ENCODE measurements at places on chromosomes 4 and X.

DNA sequence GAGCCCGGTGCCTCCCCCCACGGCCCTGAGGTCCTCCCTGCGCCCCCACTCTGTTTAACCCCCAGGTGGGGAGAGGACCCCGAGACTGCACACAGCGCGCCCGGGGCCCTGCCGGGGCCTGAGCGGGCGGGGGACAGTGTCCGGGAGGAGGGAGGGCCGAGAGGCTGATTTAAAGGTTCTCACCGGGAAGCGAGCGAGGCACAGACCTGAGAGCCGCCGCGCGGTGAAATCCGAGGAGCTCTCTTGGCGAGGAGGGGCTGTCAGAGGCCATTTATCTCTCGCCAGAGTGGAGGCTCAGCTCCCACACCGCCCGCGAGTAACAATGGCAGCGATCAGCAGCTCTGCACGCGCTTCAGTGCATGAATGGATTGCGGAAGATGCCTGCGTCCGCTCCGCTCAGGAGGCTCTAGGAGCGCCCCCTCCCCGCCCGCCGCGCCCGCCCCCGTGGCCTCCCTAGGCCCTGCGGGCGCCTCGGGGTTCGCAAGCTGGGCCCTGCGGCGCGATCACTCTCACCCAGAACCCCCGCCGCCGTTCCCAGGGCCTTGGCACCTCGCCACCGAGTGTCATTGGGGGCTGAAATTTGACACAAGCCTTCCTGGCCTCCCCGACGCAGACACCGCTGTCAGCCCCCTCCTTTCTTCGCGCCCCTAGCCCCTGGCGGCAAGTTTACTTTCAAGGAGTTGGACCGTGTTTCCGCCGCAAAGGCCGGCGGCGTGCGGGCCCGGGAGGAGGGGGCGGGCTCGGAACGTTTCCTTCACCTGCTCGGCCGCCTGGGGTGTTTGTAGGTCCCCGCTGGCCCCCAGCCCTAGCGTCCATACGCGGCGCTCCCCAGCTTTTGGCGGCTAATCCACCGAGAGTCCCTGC is 48.7 kb upstream of the BCOR start:
- no peak for DNase-seq

GRCh38 chr4:1678244-1678643 is 5.9 kb downstream of the FAM53A start:
- DNase-seq = no peak

GRCh38 chr4:186024637-186025407 is 44.1 kb upstream of the TLR3 start:
- no peak for DNase-seq

DNA sequence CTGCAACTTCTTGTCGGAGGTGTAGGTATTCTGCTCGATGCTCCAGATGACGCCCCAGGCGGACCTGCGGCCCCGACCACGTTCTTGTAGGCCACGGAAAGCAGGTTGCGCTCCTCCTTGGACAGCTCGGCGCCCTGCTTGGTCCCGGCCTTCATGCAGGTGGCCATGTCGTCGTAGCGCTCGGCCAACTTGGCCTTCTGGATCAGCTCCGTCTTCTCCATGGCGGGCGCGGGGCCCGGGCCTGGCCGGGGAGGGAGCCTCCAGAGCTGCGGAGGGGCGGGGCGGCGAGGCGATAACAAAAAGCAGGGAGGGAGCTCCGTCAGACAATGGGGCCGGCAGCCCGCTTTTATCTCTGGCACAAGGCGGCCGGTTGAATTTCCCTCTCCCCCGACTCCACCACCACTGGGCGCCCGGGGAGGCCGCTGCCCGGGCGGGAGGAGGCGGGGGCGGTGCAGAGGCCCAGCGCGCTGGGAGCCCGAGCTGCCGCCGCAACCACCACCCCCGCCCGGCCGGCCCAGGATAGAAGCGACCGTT is 28.3 kb upstream of the DRP2 start:
- no peak for DNase-seq

- no peak for DNase-seq
These were observed 41.8 kb downstream of the EIF4E start for GRCh38 chr4:98887145-98887544.

GRCh38 chr4:18291256-18291655 is 269.7 kb upstream of the LCORL start:
- no peak for DNase-seq

- DNase-seq = no peak
These were observed 54.9 kb downstream of the STOX2 start for GRCh38 chr4:183960046-183960420.

- peak; percentile 37 for DNase-seq
These were observed 278 bp downstream of the RELL1 start for GRCh38 chr4:37685823-37686372.

- DNase-seq = peak; percentile 15
These were observed 22.8 kb downstream of the MSN start for GRCh38 chrX:65690057-65690855.

- DNase-seq = no peak
These were observed 100.1 kb upstream of the RBPJ start for GRCh38 chr4:26220696-26221095.

- no peak for DNase-seq
These were observed 959.6 kb downstream of the RPA4 start for GRCh38 chrX:97843200-97843811.

DNA sequence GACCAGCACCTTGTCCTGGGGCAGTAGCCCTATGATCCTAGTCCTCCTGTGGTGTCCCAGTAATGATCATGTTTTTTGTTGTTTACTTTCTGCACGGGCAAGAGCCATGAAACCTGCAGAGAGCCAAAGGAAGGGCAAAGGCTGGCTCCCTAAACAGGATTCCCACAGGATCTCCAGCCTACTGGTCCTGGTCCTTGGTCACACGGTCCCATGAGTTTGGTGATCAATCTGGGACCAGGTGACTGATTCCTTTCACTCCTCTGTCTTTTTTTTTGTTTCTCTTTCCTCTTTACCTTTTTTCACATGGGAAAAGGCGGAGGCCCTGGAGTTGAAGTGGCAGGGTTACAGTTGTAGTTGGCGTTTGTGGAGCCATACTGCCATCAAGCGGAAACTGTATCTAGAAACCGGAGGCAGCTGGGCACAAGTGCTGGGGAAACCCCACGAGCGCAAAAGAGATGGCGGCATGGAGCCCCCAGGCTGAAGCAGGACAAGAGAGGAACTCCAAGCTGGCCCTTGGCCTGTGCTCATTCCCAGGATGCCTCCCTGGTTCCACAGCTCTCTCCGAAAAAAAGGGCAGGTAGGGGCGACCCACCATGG is 34.6 kb downstream of the NBDY start:
- DNase-seq = no peak

GRCh38 chr4:33467291-33467690 is 2747.1 kb downstream of the PCDH7 start:
- DNase-seq = no peak

GRCh38 chr4:11618666-11619282 is 190.1 kb upstream of the HS3ST1 start:
- DNase-seq = no peak

DNA sequence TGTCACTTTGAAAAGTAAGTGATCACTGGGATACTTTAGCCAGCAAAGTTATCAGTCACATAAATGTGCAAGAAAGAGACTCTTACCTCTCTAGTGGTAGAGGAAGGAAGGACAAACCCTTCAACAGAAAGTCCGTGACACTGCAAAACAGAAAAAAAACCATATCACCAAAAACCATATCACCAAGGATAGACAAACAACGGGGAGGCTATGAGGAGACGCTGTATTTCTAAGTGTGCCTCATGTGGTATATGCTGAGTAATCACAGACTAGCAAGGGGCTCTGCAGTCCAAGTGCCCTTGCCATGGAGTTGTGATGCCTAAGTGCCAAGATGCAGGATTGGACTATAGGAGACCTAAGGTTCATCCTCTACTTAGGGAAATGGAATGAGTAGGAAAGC is 11.5 kb upstream of the HDAC8 start:
- DNase-seq = no peak

DNA sequence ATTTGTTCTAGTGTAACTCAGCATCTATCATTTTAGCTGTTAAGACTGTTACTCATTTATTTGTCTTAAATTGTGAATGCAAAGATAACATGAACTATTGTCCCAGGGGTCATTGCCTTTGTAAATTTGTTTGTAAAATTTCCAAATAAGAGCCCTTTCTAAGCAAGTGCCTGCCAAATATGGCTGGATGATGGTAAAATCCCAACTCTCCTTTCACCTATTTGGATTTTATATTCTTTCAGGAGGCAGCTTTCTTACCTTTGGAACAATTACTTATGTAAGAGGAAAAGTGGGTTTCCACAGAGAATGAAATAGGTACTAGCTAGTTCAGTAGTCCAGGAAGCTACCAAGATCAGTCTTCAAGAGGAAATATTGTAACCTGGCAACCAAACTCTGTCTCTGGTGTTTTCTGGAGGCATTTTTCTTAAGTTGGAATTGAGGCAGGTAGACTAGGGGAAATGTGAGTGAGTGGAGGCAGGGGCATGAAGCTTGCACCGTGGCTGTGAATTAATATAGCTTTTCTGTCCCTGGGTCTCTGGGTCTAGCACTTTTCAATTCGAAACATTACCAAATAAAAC is 363.0 kb upstream of the ZCCHC13 start:
- no peak for DNase-seq

DNA sequence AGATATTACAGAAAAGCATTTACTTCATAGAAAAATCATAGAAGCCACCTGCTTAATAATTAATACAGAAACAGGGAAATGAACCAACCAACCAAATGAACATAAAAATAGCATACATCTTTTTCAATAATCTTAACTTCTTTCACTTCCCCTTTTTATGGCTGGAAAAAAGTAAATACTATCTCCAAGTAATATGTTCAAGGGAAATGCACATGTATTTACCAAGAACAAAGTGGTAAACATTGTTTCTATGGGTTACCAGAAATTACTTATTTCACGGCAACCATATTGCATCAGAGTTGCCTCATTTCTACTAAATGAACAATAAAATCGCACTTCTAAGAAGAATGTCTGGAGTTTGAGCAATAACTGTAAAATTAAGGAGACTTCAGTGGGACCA is 321.3 kb downstream of the TMA16 start:
- no peak for DNase-seq

GRCh38 chr4:34271479-34272355 is 1972.6 kb downstream of the ARAP2 start:
- no peak for DNase-seq

GRCh38 chrX:105116486-105116885 is 104.0 kb downstream of the TEX13A start:
- DNase-seq = no peak

DNA sequence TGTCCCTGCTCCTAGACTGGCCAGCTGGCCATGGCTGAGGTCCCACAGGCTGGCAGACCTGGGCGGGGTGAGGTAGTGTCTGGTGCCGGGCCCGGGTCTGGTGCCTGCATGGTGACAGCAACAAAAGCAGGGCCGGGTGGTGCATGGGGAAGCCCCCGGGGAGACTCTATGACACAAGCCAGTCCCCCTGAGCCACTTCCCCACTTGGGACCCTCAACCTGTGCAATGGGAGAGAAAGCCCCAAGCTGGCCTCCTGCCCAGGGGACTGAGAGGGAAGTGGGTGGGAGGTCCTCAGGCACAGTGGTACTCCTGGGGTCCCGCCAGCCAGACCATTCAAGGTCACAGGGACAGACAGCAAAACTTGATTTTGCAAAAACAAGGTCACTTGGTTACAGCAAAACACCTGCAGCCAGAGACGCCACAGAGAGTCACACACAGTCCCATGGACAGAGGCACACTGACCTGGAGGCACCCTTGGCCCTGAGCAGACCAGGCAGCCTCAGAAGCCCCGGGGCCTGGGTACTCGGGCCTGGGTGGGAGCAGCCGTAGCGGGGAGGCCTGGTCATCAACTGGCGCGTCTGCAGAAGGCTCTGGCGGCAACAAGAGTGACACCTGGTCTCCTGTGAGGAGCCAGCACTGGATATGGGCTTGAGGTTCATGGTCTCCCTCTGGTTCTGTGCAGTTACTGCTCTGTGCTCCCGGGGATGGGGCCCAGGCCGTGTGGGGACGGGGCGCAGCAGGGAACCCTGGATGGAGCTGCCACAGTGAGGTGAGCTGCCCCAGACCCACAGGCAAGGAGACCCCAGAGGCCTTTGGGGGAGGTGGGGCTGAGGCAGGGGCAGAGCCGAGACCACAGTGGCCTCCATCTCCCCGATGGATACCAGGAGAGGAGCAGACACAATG is 60.6 kb downstream of the HTRA3 start:
- no peak for DNase-seq

GRCh38 chr4:179867300-179867878 is 2375.8 kb upstream of the TENM3 start:
- peak; percentile 56 for DNase-seq

- no peak for DNase-seq
These were observed 70.1 kb downstream of the UNC5C start for GRCh38 chr4:95478679-95479078.

DNA sequence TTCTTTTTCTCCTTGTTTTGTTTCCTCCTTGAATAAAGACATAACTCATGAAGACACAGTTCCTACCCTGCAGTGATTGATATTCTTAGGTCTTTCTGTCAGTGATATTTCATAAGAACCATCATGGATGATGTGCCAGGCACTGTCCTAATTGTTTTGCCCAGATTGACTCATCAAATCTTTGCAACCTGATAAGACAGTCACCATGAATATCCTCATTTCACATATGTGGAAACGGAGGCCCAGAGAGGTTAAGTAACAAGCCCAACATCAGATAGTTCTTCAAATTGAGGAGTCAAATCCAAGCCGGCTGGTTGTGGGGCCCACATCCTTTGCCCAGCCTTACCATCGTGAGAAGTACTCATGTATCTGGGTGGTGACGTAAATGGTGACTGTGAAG is 69.9 kb downstream of the SEL1L3 start:
- DNase-seq = no peak

DNA sequence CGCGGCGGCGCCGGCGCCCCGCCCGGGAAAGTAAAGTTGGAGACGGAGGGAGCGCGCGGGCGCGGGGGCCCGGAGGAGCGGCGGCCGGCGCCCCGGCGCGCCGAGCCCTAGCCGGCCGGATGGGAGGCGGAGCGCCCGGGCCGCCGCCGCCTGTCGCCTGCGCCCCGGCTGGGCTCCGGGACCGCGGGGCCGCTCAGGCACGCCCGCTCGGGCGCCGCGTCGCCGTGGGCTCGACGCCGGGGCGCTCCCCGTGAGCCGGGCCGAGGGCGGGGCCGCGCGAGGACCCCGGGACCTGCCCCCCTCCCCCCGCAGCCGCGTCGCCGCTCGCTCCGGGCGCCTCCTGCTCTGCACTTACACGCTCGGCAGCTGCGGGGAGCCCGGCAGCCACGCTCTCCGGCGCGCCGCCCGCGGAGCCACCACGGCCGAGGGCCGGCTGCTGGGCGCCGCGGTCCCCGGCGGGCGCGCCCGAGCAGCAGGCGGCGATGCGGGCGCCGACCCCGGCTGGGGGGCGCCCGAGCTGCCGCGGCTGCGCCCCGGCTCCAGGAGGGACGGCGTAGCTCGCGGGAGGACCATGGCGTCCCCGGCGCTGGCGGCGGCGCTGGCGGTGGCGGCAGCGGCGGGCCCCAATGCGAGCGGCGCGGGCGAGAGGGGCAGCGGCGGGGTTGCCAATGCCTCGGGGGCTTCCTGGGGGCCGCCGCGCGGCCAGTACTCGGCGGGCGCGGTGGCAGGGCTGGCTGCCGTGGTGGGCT is at the start of gene ADRA2C:
Gene ADRA2C, plus strand, starts transcription at position 350 of the 749 bp plus-strand sequence. Its CDS starts 222 bp downstream, at position 572.
- no peak for DNase-seq

DNA sequence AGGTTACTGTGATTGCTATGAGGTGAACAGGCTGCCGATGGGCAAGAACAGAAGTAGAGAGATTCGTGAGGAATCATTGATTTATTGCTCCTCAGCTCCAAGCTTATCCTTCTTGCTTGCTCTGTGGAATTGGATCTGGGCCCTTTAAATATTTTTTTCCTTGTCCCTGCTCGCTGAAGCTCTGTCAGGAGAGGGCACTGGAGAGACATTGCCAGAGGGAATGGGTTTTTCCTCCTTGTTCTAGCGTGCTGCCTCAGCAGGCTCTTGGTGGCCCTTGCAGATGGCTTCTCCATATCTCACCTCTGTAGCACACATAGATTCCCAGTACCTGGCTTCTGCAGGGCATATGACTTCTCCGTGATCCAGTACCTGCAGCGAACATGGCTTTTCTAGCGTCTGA is 67.4 kb downstream of the CNGA2 start:
- no peak for DNase-seq

Data from GDM1 (cell line).